GM23248 (cell line): ENCODE measurements at places on chromosomes 2 and 18. TPM values are rescaled to one million over a fixed set of nuclear protein-coding genes. Genes with fewer than 3 reads are reported as not detected.

GRCh38 chr2:196980001-196980400 is 53.5 kb upstream of the PGAP1 start:
- DNase-seq = no peak

AAK1 gene
- 41.2 and 68.3 TPM in 2 replicates for total RNA-seq

- DNase-seq = peak; percentile 48
These were observed 4.5 kb downstream of the GPR39 start for GRCh38 chr2:132420816-132421805.

- DNase-seq = peak; percentile 43
These were observed 56.3 kb downstream of the GLI2 start for GRCh38 chr2:120791962-120792297.

CASP10 gene
- total RNA-seq = 5.1 and 5.2 TPM in 2 replicates

CIB4 gene
- total RNA-seq = not detected in 2 replicates

SCN2A gene
- 1.1 and 2.2 TPM in 2 replicates for total RNA-seq

GRCh38 chr2:116142644-116143227 is 1671.8 kb upstream of the DDX18 start:
- no peak for DNase-seq

DNA sequence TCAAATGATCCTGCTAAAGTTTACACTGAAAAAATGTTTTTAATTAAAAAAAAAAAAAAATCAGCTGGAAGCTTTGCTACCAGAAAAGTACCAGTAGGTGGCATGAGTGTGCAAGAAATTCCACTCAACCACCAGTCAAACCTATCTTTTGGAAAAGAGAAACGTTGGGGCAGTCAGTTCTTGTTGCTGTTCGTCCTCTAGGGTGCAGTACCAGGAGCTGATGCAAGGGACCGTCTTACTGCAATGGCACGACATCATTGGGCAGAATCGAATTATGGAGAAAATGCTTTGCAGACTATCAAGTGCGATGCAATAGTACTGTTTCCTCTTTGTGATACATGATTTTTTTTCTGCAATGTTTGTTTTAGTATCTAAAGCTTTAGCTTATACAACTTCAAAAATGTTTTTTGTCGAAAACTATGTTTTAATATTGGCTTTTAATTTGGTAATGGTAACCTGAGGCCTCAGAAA is 18.3 kb downstream of the YPEL5 start:
- peak; percentile 95 for DNase-seq

- no peak for DNase-seq
These were observed 109.0 kb upstream of the CELF4 start for GRCh38 chr18:37674570-37674969.

POTEE gene
- not detected in 2 replicates for total RNA-seq

RESP18 gene
- not detected in 2 replicates for total RNA-seq

MSTN gene
- 0.11 and 0.51 TPM in 2 replicates for total RNA-seq

DNA sequence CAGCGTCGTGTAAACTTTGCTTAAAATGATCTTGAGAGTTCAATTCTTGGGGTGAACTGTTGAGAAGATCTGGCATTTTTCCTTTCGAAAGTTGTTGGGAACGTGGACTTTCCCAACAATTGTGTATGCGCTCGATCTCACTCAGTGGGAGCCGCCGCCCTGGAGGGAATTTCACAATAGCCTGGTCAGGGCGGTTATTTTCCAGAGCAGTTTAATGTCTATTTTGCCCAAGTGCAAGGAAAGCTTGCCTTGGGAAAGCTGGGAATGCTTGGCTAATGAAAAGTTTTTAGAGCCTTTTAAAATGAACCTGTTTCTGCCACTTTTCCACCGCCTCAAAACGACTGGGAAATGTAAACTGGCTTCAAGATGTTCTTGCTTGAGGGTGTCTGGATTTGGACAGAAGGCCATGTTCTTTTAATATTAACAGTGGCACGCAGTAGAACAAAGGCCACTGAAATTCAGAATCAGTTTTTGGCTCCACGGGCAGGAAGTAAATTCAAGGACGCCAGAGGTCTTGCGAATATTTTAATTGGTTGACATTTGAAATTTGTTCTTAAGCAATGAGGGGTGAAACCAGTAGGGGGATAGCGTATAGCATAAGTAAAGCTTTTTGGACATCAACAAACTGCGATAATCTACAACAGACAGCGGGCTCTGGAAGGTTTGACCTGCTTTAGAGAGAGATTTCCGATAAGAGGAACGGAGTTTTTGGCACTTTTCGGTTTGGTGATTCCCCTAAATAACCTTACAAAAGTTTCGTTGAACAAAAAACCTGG is 1.2 kb downstream of the CFLAR start:
- peak; percentile 90 for DNase-seq

GRCh38 chr2:85772019-85772745 is 18.4 kb downstream of the ATOH8 start:
- peak; percentile 99 for DNase-seq

INHA gene
- total RNA-seq = 0.11 TPM in 1 of 2 replicates, not detected in the other

SEPTIN2 gene
- 480 and 499 TPM in 2 replicates for total RNA-seq
